ENCODE measurements at places on chromosomes 2 and 18. TPM values are rescaled to one million over a fixed set of nuclear protein-coding genes. Genes with fewer than 3 reads are reported as not detected.

The C2orf80 gene
- not detected for total RNA-seq

The MAP3K19 gene
- total RNA-seq = not detected

The MYOM1 gene
- total RNA-seq = 0.76 TPM

The PROKR1 gene
- 0.11 TPM for total RNA-seq

The DLX1 gene
- total RNA-seq = not detected

The CRYGA gene
- not detected for total RNA-seq

The LRRC30 gene
- total RNA-seq = not detected

The GREB1L gene
- under 0.01 TPM for total RNA-seq

All from articular chondrocyte of knee joint (primary cell).